ENCODE measurements at places on chromosomes 7 and 10.

GRCh38 chr7:22576612-22577469, 76.9 kb upstream of the STEAP1B start:
- DNase-seq = no peak

- DNase-seq = no peak
Observed at GRCh38 chr10:26481315-26481692, 43.2 kb downstream of the APBB1IP start.

GRCh38 chr7:83704564-83704963, 55.6 kb upstream of the SEMA3E start:
- no peak for DNase-seq

GRCh38 chr7:137674551-137675409, 172.0 kb downstream of the DGKI start:
- DNase-seq = no peak

GRCh38 chr10:47378606-47379444, 5.3 kb downstream of the ZNF488 start:
- no peak for DNase-seq

DNA sequence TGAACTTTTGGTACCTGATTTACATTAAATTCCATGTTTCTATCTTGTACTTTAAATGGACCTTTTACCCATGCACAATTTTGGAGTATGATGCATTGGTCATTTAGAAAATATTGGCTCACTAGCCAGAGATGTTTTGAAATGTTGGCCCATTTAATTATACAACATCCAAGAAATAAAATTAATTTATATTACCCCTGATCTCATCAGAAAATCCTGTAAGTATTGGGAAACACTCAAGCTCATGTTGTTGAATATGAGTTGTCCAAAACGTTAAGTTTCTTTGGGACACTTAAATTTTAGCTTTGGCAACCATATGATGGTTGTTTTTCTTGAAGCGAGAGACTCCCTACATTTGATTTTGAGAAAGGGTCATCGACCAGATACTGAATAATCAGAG, 492.7 kb downstream of the RPS24 start:
- no peak for DNase-seq

- no peak for DNase-seq
Observed at GRCh38 chr7:29900745-29901144, 88.9 kb downstream of the SCRN1 start.

GRCh38 chr7:140594131-140594691, 46.4 kb downstream of the DENND2A start:
- no peak for DNase-seq

GRCh38 chr10:17782921-17783665, 26.1 kb upstream of the MRC1 start:
- no peak for DNase-seq

DNA sequence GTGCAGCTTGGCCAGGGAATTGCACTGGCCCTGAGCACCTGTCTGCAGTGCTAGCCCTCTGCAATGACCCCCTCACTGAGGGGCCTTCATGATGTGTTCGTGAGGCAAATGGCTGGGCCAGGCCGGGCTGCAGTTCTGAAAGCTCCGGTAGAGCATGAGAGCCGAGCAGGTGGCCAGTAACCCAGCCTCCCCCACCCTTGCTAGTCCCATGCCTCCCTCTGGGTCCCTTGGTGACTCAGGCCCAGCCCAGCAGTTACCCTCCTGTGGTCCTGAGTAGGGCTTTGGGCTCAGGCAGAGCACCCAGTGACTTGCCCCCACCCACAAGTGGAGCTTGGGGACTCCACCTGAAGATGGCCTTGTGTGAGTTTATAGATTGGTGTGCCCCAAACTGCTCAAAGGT, 16.1 kb upstream of the CSGALNACT2 start:
- no peak for DNase-seq

DNA sequence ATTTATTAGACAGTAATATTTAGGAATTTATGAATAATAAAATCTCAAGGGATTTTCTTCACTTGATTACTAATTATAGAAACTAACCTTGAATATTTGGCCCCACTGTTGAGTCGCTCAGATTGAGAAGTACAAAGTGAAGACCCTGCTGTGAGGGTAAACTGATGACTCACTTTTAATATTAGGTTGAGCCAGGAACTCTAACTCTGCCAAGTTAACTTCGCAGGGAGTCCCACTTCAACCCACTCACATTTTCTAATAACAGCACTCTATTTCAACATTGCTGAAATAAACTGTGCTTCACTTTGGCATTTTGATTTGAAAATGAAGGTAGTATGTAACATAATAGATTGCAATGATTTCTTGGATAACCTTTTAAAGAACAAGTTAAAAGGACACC, 200.7 kb downstream of the POLR1F start:
- no peak for DNase-seq

- DNase-seq = no peak
Observed at GRCh38 chr10:88616250-88616977, 29.9 kb downstream of the LIPJ start.

DNA sequence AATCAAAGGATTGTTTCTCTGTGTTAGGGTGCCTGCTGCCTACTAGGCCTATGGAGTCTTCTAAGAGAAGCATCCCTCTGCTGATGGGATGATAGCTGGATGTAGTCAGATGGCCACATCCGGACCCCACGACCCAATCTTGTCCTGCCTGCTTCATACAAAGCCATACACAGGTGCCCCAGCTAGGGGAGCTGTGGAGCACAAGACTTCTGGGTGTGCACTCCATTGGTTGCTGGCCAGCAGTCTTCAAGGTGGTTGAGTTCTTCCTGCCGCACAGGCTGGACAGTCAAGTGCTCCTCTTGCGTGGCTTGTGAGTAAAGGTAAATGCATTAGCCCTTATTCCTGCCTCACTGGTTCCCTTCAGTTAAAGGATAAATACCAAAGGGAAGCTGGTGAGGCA, 120.2 kb downstream of the TEX36 start:
- DNase-seq = no peak

GRCh38 chr10:63994371-63994770, 473.2 kb downstream of the REEP3 start:
- no peak for DNase-seq

- DNase-seq = no peak
Observed at GRCh38 chr7:7122033-7122478, 60.3 kb upstream of the C1GALT1 start.

Measured in activated CD8-positive, alpha-beta memory T cell treated with anti-CD3 and anti-CD28 coated beads for 1 hour (primary cell).